ENCODE measurements at places on chromosomes 5 and 9.

- DNase-seq = no peak
Observed at GRCh38 chr5:142363619-142363963, 38.8 kb upstream of the SPRY4 start.

GRCh38 chr5:155676967-155677366 is 650.0 kb upstream of the SGCD start:
- no peak for DNase-seq

DNA sequence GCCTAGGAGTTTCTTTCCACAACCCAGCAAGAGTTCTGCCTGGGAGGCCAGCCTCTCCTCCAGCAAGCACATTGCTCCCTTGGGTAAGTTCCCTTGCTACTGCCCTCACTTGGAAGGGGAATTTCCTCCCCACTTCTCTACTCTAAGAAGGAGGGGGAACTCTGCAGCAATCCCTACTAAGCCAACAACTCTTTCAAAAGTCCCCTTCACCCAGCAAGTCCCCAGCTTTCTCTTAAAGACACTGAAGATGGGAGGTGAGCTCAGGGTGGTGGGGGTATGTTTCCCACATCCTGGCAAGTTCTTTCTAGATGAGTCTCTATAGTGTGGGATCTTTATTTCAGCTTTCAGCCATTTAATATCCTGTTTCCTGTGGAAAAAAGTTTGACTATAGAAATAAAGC is 49.0 kb downstream of the PDE8B start:
- DNase-seq = no peak

- no peak for DNase-seq
Observed at GRCh38 chr9:96062031-96062430, 186.5 kb downstream of the ERCC6L2 start.

DNA sequence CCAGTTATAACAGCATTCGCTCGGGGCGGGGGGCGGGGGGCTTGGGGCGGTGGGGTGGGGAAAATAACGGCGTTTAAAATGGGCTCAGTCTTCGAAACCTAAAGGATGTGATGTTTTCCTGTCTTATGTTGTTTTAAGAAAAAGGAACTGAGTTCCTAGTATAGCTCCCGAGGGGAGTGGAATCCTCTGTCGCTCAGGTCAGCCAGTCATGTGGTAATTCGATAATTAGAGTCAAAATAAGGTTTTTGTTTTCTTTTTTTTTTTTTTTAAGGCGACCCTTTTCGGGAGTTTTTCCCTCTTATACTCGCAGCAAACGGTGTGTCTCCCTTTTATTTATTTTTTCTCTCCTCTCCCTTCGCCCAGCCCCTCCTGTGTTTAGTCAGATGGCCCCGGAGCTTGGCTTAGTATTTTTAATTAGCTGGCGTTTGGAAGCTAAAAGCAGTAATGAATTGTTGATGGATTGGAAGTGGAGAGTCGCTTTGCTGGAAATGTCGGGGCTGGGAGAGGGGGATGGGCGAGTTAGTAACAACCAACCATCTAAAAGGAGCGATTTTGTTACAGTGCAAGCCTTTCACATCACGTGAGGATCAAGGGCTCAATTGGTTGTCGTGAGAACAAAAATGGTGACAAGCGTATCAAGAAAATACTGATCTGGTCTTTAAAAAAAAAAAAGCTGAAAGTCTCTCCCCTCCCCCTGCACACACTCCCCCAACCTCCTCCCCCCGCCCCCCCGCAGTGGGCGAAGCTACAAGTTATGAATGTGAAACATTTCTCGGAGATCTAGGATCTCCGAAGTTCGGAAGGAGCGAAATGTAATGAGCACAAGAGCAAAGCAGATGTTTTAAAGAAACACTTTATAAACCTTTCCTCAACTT is 714 bp upstream of the ZNF608 start:
- DNase-seq = no peak

DNA sequence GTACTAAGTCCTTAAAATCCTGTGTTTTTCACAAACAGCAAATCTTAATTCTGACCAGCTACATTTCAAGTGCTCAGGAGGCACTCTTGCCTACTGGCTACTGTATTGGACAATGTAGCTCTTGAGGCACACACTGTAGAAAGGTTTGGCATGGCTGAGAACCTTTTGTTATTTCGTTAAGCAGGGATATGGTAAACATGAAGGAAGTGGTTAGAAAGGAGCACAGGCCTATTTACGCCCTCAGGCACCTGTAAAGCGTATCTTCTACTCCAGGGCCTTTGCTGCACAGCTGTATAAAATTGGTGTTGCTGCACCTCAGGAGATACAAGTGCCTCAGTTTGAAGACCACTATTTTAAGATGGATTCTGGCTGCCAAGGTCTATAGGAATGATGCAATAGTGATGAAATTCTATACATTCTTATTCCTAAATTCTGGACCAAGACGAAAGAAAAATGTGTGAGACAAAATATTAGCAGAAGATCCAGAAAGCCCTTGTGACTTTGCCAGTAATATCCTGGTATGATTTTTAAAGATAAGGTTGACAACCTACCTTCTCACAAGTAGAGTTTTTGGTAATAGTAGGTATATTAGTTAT is 9.3 kb upstream of the OTULIN start:
- no peak for DNase-seq

DNA sequence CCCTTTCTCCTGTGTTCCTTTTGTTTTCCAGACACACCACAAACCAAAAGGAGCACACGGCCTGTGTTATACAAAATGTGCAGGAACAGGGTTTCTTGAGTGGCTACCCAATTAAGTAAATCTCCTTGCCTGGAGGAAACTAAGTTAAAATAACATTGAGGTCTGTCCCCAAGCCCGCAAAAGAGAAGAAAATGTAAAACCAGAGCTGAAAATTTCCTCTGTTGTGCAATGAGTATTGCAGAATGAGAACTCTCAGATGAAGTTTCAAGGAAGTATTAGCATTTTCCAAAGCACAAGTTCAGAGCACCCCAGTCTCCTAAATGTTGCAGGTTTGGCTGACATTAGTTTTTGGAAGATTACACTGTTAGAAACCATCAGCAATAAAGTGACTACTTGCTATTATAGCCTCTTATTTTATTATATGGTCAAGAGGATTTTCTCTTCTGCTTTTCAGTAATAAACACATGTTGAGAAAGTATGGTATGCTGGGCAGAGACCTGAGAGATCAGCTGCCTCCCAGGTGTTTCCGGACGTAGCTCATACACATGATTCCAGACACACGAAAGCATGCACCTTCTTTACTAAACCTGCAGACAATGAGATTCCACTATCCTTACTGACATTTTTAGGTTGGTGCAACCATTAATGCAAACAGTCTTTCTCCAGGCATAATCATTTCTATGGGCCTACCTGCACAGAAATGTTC is 161.3 kb downstream of the SNCAIP start:
- DNase-seq = no peak

GRCh38 chr5:74605759-74606158 is 34.8 kb downstream of the ENC1 start:
- DNase-seq = no peak

DNA sequence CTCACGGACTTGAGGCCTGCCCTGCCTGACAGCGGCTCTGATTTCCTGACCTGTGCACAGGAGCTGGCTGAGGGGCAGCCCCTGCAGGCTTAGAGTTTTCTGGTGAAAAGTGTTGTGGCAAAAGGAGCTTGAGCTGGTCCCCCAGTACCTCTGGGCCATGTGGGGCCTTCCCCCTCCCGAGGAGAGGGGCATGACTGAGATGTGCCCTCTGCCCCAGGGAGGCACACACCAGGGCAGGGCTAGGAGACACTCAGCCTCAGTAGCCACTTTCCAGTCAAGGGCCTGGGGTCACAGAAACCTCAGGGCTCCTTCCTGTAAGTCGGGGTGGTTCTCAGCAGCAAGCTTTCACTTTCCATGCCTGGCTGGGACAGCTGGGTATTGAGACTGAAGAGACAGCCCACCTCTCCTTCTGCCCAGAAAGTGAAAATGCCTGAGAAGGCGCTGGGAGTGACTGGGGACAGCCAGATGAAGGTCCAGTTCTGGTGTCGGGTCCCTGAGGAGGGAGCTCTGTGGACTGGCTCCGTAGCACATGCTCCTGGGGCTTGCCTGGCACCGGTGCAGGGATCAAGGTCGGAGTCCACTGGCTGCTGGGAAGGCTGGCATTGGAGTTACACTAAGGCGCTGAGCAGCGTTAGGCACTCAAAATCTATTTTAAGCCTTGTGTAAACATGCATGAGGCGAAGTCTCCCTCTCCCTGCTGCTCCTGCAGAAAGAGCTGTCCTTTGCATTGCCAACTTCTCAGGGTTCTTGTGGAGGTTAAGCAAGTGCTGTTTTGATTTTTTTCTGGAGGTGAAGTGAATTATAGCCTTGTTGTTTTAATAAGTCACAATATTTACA is 394.9 kb downstream of the GADD45G start:
- no peak for DNase-seq

- no peak for DNase-seq
Observed at GRCh38 chr5:157602505-157602904, 26.9 kb upstream of the ADAM19 start.

DNA sequence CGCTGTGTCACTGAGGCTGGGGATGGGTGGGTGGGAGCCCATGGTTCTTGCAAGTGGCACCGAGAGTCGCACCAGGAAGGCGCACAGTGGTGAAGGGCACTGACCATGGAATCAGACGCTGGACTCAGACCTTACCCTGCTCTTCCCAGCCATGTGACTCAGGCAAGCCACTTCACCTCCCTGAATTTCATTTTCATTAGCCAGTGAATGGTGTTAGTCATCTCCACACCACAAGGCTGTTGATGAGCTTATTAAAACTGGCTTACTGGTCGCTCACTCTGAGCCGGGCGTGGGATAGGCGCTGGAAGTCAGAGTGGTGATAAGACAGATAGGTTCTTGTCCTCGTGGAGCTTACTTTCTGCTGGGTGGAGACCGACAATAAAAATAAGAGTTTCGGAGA is 25.1 kb downstream of the FGF18 start:
- DNase-seq = no peak

DNA sequence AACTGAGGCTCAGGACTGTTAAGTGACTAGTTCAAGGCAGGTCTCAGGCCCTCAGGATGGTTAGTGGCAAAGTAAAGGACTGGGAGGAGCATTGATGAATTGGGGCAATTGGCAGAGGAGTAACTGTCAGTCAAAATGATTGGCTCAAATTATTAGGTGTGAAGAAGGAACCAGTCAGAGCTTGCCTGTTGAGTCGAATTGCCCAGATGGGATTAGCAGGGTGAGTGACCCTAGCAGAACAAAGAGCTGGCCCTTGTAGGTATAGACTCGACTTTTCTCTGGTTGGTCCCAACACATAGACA is 2.6 kb upstream of the NSD1 start:
- DNase-seq = no peak

DNA sequence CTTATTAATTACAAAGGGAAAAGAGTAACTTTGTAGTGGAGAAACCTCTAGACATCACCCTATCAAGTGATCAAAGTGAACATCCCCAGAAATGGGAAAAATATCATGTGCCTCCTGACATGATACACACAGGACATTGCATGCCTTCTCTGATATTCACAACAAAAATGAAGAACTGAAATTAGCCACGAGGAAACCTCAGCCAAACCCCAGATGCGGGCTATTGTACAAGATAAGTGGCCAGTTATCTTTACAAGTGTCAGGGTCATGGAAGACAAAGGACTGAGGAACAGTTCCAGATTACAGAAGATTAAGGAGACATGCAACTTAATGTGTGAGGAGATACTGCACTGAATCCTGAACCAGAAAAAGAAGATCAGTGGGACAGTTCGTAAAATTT is 23.8 kb upstream of the NPM1 start:
- DNase-seq = no peak

DNA sequence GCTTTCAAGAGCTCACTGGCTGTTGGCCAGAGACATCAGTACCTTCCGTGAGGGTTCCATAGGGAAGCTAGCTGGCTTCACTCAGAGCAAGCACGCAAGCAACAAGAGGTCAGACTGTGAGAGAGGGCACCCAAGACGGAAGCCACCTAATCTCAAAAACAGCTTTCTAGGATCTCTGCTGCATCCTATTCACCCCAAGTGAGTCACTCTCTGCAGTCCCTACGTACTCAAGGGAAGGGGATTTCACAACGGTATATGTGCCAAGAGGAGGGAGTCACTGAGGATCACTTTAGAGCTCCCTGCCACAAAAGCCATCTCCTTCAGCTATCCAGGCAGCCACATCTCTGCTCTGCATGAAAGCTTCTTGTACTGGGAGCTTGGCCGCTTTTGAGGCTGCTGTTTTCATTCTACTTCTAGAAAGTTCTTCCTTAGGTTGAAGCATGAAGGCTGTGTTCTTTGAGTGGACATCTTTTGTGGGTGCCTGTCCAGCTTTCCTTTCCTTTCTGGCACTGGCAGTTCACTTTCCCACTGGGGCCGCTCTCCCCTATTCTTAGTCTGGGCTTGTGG is 249.5 kb downstream of the MAN2A1 start:
- DNase-seq = no peak

Measured in CMK (cell line).